ENCODE measurements at places on chromosomes 16 and 17.

- DNase-seq = peak; percentile 25
Measured at GRCh38 chr17:45230787-45231480, 9.2 kb downstream of the FMNL1 start.

DNA sequence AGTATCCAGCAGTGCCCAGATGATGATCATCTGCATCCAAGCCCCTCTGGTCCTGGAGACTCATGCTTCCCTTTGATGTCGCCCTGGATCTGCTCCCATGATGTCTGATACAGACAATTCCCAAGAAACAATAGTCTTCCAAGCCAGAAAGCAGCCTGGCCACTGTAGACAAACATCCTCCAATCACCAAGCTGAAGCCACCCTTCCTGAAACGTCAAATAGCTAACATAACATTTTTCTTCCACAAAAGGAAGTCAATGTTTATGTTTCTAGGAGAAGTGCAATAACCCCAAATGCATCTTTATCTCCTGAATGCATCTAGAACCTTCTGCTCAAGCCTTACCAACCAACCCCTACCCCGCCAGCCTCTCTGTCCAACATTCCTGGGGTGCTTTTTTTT is 1.2 kb upstream of the DPEP2 start:
- no peak for DNase-seq

DNA sequence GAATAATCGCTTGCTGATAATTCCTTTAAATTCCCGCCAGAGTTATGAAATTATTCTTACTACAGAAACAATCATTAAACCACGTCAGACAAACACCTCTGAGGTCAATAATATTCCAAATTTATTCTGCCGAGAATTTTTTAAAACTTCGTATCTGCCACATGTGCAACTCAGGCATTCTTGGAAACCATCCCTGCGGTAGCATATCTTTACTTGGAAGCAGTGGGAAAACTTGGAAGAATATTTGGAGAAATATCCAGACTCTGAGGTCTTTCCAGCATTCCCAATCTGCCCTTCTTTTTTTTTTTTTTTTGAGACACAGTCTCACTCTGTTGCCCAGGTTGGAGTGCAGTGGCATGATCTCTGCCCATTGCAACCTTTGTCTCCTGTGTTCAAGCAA is 2.0 kb upstream of the CCL11 start:
- peak; percentile 35 for DNase-seq

DNA sequence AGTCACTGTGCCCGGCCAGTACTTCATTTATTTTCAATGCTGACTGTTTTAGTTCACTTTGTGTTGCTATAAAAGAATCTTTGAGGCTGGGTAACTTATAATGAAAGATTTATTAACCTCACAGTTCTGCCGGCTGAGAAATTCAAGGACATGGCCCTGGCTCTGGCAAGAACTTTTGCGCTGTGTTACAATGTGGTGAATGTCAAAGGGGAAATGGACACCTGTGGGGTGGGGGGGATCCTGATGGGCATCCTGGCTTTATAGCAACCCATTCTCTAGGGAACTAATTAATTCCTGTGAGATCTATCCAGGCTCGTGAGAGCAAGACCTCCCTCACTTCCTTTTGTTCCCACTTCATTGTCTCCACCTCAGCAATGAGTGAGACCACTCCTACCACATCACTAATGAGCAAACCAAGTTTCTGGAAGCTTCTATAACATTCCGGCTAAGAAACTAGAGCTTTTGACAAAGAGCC is 17.1 kb upstream of the CDH3 start:
- peak; percentile 42 for DNase-seq

DNA sequence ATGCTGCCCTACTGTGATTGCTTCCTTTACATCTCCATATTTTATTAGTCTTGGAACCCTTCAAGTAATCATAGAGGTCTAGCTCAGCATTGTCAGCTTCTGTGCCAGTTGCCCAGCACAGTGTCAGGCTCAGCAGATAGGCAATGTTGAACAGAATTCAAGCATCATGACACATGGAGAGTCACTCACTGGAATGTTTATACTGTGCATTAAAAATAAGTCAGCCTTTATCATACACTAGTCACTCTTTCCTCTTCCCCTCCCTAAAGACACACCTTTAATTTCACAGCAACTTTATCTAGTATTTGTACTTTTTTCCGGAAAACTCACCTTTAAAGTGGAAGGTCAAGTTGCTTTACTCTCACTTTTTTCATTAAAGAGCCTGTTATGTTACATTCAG is 253.8 kb upstream of the CDH11 start:
- DNase-seq = peak; percentile 78

GRCh38 chr17:65137021-65137939 is at the start of gene RGS9:
TSS of gene RGS9 (plus strand) at chr17:65137370. CDS start at chr17:65137541, 171 bp downstream.
- peak; percentile 69 for DNase-seq

GRCh38 chr16:2497695-2498484 is 15.9 kb upstream of the ATP6V0C start:
- no peak for DNase-seq

- no peak for DNase-seq
Measured at GRCh38 chr16:65910291-65910690, 456.2 kb upstream of the CDH5 start.

- peak; percentile 67 for DNase-seq
Measured at GRCh38 chr17:10668775-10669174, 11.7 kb upstream of the MYH3 start.

DNA sequence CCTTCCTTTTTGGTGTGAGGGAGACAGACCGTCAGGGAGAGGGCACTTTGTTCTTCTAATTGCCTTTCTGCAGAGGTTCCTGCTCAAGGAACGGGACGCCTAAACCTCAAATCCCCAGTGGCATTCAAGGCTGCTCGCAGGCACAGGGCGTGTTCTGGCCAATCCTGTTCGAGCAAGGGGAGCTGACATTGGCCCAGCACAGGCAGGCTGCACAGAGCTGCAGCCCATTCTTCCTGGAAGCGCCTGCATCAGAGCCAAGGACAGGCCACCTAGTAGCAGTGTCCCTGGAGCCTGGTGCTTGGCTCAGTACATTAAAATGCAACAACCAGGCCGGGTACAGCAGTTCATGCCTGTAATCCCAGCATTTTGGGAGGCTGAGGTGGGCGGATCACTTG is 72.2 kb upstream of the CREBBP start:
- peak; percentile 58 for DNase-seq

- DNase-seq = peak; percentile 75
Measured at GRCh38 chr17:35291802-35292201, 48.9 kb downstream of the SLFN5 start.

DNA sequence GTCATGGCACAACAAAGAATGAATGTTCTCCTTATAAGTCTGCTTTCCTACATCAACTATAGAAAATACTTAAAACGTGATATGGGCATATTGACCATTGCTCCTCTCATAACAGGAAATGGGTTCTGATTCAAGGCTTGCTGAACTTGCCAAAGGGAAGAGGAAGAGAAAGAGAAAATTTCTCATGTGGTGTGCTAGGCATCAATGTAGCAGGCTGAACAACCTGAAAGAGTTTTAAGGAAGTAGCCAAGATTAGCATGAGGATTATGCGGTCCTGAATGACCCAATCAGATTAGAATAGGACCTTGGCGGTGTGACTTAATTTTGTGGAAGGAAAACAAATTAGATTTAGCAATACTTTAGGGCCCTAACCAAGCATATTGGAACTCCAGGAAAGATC is 617.7 kb upstream of the CDH11 start:
- no peak for DNase-seq

- peak; percentile 84 for DNase-seq
Measured at GRCh38 chr16:66188917-66189725, 177.4 kb upstream of the CDH5 start.

DNA sequence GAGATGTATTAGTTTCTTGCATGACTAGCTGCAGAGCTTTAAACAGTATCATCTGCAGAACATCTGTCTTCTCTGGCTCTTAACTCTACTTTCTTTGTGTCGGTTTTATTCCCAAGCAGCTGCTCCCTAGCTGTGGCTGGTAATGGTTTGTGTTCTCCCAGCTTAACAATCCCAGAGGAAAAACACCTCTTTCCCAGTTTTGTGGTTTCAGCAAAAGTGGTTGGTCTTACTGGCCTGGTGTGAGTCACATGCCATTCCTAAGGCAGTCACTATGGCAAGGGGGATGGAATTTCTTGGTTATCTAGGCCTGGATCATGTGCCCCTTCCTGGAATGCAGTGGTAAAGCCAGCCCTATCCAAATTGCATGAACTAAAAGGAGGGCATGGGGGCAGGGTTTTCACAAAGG is 27.5 kb downstream of the OMG start:
- DNase-seq = peak; percentile 98

DNA sequence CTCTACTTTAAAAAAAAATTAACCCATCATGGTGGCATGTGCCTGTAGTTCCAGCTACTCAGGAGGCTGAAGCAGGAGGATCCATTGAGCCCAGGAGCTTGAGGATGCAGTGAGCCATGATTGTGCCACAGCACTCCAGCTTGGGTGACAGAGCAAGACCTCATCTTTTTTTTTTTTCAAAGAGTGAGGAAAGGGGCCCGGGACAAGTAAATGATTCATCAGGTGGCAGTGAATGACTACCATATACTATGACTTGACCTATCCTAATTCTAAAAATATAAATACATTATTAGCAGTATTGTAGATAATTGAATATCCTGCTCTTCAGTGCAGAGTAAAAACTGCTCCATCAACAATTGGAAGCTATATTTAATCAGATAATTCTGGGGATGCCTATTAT is 55.3 kb downstream of the CLUH start:
- peak; percentile 18 for DNase-seq

DNA sequence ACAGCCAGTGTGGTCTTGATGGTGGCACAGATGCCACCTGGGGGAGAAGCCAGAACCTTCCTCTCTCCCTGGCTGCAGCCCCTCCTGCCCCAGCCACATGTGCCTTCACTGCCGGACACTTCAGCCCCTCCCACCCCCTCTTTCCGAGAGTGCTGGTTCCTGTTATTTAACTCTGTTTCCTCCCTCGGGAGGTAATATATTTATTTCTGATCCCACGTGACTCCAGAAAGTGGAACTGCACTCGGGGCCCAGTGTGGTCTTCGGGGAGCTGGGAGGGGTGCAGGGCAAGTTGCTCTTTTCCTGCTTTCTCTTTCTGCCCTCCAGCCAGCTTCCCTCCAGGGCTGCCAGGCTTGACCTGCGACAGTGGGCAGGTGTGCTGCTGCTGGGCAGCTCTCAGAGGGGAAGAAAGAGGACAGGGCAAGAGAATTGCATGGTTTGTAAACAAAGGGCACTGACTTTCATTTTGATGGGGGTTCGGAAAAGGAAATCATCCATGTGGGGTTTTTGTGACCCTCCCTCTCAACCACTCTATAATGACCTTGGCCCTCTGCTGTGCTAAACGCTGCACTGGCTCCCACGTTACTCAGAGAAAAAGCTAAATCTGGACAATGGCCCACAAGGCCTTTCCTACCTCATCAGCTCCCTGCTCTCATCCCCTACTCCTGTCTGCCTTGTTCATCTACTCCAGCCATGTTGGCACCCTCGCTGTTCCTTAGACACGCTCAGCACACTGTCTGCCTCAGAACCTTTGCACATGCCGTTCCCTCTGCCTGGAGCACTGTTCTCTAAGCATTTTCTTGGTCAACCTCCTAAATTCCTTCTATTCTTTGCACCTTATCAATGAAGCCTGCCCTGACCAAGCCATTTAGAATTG is 8.2 kb upstream of the CIITA start:
- DNase-seq = no peak

DNA sequence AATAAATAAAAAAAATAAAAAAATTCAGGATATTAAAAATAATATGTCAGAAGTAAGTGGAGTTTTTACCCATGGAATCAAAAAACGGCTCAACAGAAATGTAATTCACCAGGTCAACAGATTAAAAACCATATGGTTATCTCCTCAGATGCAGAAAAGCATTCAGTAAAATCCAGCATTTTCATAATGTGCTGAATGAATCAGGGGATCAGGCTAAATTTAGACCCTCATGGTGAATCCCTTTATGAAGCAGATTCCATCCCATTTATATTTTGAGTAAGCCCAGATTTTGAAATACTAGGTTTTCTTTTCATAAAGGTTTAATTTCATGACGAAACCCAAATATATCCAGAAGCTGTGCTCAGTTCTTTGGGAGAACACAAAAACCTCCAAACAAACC is 84.4 kb downstream of the OR1D5 start:
- no peak for DNase-seq

GRCh38 chr17:40325156-40326013 is 16.4 kb downstream of the RARA start:
- no peak for DNase-seq

- DNase-seq = no peak
Measured at GRCh38 chr16:49150341-49150740, 131.3 kb downstream of the CBLN1 start.

DNA sequence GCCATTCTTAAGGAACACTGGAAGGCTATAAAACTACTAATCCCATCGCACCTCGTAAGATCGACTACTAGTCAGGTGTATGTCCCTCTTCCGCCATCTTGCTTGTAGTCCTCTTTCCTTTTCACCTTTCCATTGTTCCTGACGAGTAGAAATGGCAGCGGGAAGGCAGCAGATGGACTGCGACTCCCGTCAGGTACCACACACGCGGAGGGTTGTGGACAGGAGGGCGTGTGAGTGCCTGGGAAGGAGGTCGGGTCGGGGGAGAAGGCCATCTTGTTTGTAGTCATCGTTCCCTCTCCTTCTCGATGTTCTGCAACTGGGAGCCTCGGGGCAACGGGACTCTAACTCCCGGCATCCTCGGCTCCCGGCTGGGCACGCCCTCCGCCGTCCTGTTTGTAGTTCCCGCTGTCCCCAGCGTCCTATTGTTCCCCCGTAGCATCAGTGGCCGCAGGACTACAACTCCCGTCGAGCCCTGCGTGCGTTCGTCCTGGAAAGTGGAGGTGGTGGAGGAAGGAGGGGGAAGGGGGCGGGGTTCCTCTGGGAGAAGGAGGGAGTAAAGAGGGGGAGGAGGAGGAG is 324 bp upstream of the FBXL19 start:
- DNase-seq = peak; percentile 100

- peak; percentile 42 for DNase-seq
Measured at GRCh38 chr17:40518401-40519088, 17.1 kb upstream of the TNS4 start.

GRCh38 chr17:19238167-19238505 is 970 bp downstream of the EPN2 start:
- DNase-seq = no peak

DNA sequence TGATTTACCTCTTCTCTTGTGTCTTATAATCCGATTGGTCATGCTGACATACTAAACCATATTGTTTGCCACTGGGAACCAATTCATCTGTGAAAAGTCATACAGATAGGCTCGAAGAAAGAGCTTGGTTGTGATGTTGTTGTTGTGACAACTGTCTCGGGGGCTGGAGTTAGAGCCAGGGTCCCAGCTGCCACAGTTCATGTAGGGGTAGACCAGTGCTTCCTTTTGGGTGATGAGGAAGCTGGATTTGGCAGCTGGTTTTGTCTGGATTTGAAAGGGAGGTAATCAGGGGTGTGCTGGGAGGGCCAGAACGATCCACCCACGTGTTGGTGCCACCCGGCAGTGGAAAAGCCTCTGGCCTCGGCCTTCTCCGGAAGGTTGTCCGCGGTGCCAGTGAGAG is 438.1 kb downstream of the WWOX start:
- no peak for DNase-seq

- no peak for DNase-seq
Measured at GRCh38 chr16:77662246-77662645, 60.1 kb upstream of the NUDT7 start.

DNA sequence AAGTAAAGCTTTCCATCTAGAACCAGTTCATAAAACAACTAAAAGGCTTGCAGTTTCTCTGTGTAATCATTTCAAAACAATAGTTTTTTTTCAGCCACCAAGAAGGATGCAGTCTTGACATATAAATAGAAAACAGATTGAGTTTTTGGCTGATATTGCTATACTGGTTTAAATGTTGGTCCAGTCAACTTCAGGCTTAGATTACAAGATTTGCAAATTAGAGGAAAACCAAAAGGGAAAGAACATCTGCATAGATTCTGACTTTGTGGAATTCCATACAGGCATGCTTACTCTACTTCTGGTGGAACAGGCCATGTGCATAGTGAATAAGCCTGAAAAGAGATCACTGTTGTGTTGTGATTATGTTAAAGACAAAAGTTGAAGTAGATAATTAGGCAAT is 150.3 kb downstream of the BCAS3 start:
- no peak for DNase-seq
